Activated CD8-positive, alpha-beta memory T cell treated with anti-CD3 and anti-CD28 coated beads, Interleukin-2, amount 10 ng/mL, durations not matched to agents 7 days and 5 days (primary cell): ENCODE measurements at places on chromosomes 7 and 10. TPM values are rescaled to one million over a fixed set of nuclear protein-coding genes. Genes with fewer than 3 reads are reported as not detected.

- DNase-seq = no peak
- H3K4me3 ChIP-seq = no peak overlapping the region
- H3K4me1 ChIP-seq = peaks cover 40% of the 10 kb centered on the region
- no peaks in the 10 kb centered on the region for H3K27me3 ChIP-seq
- H3K36me3 ChIP-seq = peaks cover 10% of the 10 kb centered on the region
These were observed 36.2 kb downstream of the ADK start for GRCh38 chr10:74187237-74187636.

DNA sequence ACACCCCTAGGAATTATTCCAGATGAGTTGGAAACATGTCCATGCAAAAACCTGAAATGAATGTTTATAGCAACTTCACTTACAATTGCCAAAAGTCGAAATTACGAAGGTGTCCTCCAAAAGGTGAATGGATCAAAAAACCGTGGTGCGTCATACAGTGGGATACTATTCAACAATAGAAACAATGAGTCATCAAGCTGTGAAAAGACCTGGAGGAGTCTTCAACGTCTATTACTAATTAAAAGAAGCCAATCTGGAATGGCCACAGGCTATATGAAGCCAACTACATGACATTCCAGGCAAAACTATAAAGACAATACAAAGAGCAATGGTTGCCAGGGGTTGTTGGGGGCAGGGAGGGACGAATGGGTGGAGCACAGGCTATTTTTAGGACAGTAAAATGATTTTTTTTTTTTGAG lies 12.6 kb upstream of the PPP2R2D start:
- peaks cover 3% of the 10 kb centered on the region for H3K4me1 ChIP-seq
- no peaks in the 10 kb centered on the region for H3K36me3 ChIP-seq
- peaks cover 9% of the 10 kb centered on the region for H3K27me3 ChIP-seq
- H3K4me3 ChIP-seq = no peak overlapping the region
- no peak overlapping the region for H3K27ac ChIP-seq

GRCh38 chr10:104907521-104907920 lies 266.4 kb downstream of the SORCS3 start:
- no peak for DNase-seq
- H3K4me3 ChIP-seq = no peak overlapping the region
- peaks cover 4% of the 10 kb centered on the region for H3K27me3 ChIP-seq
- no peaks in the 10 kb centered on the region for H3K4me1 ChIP-seq

Gene IFIT1B
- total RNA-seq = not detected

GRCh38 chr10:54470324-54470631 lies 330.8 kb downstream of the PCDH15 start:
- H3K27ac ChIP-seq = no peak overlapping the region
- no peaks in the 10 kb centered on the region for H3K36me3 ChIP-seq
- H3K27me3 ChIP-seq = no peaks in the 10 kb centered on the region
- no peak for DNase-seq
- no peak overlapping the region for H3K4me3 ChIP-seq

Gene NODAL
- not detected for total RNA-seq

Gene RET
- total RNA-seq = 0.38 TPM
